Posterior cingulate gyrus (tissue), 11 donors: ENCODE measurements at places on chromosomes 7 and 10.

- DNase-seq, result no peak
These were observed 33.4 kb downstream of the PDGFA start for GRCh38 chr7:486216-486743.

DNA sequence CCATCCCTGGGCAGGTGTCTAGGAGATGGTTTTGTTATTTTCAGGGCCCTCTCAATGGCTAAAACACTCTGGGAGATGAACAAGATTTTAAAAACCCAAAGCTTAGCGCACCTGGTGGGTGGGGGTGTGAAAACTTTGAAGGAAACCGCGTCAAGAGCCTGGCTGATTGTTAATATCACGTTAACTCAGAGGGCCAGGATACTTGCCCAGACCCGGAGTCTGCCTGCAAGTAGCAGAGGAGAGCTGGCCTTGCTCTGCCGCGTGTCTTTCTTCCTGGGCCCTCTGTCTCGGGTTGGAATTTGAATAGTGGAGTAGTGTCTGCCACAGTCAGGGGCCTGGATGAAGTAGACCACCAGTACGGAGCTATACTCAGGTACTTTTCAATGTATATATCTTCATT is 1.1 kb downstream of the MGMT start:
- DNase-seq, result no peak

DNA sequence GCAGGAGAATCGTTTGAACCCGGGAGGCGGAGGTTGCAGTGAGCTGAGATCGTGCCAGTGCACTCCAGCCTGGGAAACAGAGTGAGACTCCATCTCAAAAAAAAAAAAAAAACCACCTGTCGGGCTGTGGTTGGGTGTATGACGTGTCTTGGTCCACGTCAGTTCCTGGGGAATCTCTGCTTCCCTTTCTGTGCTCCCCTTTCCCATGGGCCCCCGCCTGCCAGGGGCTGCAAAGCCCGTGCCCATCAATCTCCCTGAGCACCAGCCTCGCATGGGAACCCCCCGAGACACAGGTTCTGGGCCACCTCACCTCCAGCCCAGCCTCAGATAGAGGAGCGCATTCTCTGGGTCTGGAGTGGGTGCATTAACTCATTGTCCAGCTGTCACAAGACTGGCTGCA is 2.3 kb upstream of the SH2B2 start:
- DNase-seq, result no peak

DNA sequence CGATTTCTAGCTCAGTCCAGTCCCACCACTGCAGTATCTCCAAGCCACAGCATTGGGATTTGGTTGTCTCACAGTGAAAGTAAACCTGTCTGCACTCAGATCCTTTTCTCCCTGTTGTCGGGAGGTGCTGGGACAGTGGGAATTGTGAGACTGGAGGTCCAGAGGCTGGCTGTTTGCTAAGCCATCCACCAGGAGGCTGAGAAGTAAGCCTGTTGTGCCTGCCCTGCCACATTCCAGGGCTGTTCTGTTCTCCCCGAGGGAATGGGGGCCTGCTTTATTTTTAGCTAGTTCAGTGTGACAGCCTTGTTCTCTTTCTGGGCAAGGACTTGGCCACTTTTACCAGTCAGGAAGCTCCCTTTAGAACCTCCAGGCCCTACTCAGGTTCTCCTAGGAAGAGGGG is 54.9 kb downstream of the HK1 start:
- DNase-seq, result no peak

DNA sequence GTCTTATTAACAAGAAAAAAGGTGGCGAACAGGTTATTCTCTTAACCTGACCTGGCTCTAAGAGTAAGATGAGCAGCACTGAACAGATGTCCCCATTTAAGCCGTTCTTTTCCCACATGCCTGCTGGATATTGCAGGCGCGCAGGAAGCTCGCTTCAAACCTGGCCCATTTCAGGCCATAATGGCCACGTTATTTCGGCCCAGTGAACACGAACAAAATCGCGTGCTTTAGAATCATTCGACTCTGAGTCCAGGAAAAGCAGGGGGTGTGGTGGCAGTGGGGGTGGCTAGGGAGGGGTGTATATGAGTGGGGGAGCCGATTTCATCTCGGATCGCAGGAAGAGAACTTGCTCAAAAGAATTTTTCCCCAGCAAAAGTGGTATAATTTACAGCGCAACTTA is 6.6 kb upstream of the SP8 start:
- DNase-seq, result no peak
